GM03348 (cell line): ENCODE measurements at places on chromosomes 5 and 9.
A peak's percentile ranks its signal among the peaks of the same experiment; 100 is the strongest.

GRCh38 chr5:156497804-156498208 lies 170.8 kb downstream of the SGCD start:
- no peak for DNase-seq

DNA sequence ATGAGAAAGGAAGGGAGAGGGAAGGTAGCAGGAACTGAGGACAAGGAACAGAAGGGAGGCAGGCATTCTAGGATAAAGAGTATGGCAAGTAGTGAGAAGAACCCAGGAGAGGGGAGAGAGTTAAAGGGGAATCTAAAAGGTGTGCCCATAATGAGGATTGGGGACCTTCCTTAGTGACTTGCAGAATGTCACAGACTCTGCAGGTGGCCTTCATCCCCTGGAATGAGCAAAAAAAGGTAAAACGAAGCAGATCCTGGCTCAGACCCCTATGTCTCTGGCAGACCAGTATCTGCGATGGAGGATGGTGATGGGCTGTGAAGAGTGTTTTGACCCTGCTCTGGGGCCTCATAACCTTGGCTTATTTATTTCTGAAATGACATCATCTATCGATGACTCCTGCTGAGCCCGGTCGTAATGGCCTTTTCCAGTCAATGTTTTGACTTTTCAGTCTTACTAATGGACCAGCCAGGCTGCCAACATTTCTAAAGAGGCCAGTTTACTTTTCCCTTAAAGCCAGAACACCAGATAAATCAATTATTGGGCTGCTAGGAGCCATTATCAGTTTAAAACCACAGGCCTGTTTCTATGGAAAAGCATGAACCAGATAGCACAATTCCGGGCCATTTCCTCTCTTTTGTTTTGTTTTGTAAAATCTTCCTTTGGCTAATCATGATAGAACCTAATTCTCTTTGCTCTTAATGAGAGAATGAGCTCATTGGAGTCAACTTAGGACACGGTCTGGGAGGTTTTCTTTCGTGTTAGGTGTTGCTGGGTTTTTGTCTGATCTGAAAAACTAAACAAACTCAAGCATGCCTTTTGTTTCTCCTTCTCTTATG lies 3.1 kb downstream of the TMOD1 start:
- no peak for DNase-seq

GRCh38 chr9:134378901-134379338 lies 52.7 kb downstream of the RXRA start:
- DNase-seq, result peak; percentile 87

- DNase-seq, result no peak
Measured at GRCh38 chr5:181215997-181216989, 6.8 kb upstream of the TRIM41 start.

GRCh38 chr5:108639366-108639765 lies 108.3 kb upstream of the FER start:
- DNase-seq, result no peak

DNA sequence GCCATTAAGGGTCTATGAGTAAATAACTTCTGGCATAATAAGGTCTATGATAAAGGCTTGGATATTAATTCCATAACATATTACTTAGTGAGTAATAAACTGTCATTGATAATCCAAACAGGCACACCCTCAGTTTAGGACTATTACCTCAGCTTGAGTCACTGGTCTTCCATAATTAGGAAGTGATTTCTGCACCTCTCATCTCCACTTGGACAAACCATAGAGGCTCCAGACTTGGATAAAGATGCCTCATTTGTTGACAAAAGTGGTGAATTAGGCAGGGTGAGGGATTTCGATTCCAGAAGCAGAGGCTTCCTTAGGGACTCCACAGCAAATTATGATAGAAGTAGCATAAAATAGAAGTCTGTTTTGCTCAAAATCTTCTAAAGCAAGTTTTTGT lies 127.5 kb upstream of the MTAP start:
- DNase-seq, result peak; percentile 37

GRCh38 chr5:155434681-155435080 lies 421.1 kb downstream of the KIF4B start:
- no peak for DNase-seq

DNA sequence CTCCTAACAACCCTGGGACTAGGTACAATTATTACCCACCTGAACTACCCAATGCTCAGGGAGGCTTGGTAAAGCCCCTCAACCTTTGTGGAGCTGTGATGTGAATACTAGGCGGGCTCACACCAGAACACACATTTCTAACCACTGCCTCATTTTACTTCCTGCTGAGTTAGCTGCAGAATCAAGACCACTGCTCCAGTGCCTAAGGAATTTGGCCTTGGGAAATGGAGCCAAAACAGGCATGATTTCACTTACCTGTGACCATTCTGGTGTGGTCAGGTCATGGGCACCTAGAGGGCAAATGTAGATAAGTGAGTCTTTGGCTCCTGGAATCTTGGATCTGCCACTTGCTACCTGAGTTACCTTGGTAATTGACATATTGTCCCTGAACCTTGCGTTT lies 5.2 kb downstream of the WWC1 start:
- DNase-seq, result no peak

DNA sequence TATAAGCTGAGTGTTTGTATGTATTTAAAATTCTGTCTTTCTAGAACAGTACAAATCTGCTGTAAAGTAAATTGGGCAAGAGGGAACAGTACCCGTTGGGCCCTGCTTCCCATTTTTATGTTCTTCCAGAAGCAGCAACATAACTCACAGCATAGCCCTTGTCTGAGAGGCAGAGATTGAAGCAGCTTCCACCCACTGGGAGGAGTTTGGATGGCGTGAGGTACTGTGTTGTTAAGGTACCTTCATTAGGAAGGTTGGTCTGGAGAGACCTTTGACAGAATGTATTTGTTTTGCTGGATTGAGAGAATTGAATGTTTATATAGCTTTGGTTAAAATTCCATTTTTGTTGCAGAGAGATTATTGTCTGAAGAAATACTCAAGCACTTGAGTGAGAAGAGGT lies 24.8 kb downstream of the RAI14 start:
- no peak for DNase-seq

GRCh38 chr9:130193531-130194377 lies 21.6 kb downstream of the NCS1 start:
- no peak for DNase-seq

GRCh38 chr9:19102181-19102630 lies 498 bp downstream of the HAUS6 start:
- peak; percentile 51 for DNase-seq

GRCh38 chr5:159933531-159934485 lies 17.5 kb downstream of the ADRA1B start:
- DNase-seq, result no peak

DNA sequence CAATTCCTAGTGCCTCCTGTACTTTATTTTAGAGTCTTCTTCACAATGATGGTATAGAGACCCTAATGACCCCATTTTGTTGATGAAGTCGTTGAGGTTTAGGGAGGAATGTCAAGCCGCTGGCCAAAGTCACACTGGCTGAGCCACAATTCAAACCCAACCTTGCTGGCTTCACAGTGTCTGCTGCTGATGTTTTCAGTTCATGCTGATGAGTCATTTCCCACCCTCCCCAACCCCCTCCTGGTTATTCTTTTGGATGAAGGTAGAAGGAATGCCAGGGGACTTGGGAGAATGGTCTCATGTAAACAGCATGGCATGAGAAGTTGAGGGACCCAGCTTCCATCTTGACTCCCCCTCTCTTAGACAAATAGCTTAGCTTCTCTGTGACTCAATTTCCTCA lies 68.6 kb downstream of the TMEM252 start:
- no peak for DNase-seq

GRCh38 chr5:118597543-118597942 lies 390.8 kb downstream of the DTWD2 start:
- DNase-seq, result no peak

- peak; percentile 9 for DNase-seq
Measured at GRCh38 chr9:20552874-20553557, 69.3 kb downstream of the MLLT3 start.

- peak; percentile 78 for DNase-seq
Measured at GRCh38 chr5:14685757-14686156, 21.2 kb downstream of the OTULIN start.

- DNase-seq, result no peak
Measured at GRCh38 chr5:122154491-122154890, 25.1 kb downstream of the ZNF474 start.

DNA sequence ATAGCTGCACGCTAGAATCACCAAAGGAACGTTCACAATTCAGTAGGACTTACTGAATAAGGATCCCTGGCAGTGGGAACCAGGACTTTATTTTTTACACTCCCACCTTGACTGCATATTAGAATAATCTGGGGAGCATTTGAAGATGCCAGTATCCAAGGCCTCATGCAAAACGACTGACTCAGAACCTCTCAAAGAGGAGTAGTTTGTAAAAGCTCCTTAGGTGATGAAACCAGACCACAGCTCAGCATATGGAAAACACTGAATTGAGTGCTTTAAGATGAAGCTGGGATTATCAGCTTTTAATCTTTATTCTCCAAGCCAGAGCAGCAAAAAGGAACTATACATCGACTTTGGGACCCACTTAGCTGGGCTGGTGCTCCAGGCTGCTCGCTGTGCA lies 288.3 kb downstream of the MLLT3 start:
- DNase-seq, result no peak

GRCh38 chr9:132401824-132402223 lies 4.8 kb downstream of the TTF1 start:
- no peak for DNase-seq

GRCh38 chr9:133731876-133732638 lies 6.1 kb downstream of the SARDH start:
- DNase-seq, result peak; percentile 71

- DNase-seq, result no peak
Measured at GRCh38 chr5:124935065-124935464, 188.6 kb upstream of the ZNF608 start.

GRCh38 chr9:4035777-4036176 lies 264.1 kb downstream of the GLIS3 start:
- no peak for DNase-seq

GRCh38 chr5:116658141-116658540 lies 83.5 kb upstream of the SEMA6A start:
- no peak for DNase-seq

DNA sequence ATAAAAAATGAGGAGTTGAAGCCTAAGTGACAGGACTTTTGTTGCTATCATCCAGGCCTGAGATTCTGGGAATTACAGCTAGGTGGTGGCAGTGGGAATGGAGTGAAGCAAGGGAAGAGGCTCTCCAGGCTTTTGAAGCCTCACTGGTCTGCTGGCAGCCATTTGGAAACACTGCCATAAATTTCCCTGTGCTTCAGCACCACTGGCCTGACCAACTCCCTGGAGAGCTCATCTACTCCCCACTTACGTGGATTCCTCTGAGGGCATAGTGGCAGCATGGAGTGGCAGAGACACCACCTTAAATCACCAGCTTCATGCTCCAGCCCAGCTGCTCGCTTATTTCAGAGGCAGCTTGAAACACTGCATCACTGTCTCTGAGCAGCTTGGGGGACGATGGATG lies 518.2 kb downstream of the TLR4 start:
- DNase-seq, result no peak

DNA sequence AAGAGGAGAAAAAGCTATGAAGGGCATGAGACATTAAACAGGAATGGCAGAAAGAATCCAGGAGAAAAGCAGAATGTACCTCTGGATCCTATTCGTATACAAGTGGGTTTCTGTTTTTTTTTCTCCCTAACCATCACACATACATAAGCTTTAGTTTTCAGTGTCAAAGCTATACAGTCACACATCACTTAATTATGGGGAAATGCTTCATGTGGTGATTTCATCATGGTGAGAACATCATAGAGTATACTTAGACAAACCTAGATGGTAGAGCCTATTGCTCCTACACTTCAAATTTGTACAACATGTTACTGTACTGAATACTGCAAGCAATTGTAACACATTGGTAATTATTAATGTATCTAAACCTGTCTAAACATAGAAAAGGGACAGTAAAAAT lies 290.6 kb downstream of the AOPEP start:
- no peak for DNase-seq

- no peak for DNase-seq
Measured at GRCh38 chr9:123368536-123369153, 12.6 kb downstream of the CRB2 start.

GRCh38 chr9:20463823-20464222 lies 158.5 kb downstream of the MLLT3 start:
- no peak for DNase-seq

DNA sequence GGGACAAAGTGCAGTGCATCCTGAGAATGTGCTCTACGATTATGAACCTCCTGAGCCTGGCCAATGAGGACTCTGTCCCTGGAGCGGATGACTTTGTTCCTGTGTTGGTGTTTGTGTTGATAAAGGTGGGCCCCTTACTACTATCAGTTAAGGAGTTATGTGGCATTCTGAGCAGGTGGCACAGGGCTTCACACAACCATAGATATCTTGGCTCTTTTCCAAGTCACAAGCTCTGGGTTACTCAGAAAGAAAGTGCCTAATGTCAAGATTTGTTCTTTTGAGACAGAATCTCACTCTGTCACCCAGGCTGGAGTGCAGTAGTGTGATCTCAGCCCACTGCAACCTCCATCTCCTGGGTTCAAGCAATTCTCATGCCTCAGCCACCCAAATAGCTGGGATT lies 99.0 kb downstream of the GAPVD1 start:
- DNase-seq, result no peak

DNA sequence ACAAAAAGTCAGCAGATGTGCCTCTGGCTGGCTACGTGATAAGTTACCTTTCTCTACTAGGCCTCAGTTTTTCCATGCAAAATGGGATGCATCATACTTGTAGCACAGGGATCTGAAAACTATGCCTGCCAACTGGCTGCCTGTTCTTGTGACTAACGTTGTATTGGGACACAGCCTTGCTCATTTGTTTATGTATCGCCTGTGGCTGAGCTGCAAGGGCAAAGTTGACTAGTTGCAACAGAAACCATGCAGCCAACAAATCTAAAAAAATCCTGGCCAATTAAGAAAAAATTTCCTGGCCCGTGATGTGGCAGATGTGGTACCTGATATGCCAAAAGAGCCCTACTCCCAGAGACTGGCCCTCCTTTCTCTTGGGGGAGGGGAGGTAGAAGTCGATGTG lies 131.3 kb downstream of the SEC61B start:
- peak; percentile 83 for DNase-seq

DNA sequence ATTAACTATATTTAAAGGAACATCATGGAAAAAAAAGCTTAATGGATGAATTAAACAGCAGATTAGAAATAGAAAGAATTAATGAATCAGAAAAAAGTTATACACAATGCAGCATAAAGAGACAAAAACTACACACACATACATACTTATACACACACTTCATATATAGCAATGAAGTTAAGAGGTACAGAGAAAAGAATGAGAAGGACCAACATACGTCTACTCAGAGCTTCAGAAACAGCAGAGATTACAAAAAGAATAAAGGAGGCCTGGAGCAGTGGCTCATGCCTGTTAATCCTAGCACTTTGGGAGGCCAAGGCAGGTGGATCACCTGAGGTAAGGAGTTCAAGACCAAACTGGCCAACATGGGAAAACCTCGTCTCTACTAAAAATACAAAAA lies 133.9 kb upstream of the TNPO1 start:
- DNase-seq, result no peak

GRCh38 chr5:158121678-158122077 lies 262.7 kb upstream of the CLINT1 start:
- DNase-seq, result no peak

- no peak for DNase-seq
Measured at GRCh38 chr5:107781451-107781850, 110.7 kb upstream of the EFNA5 start.
